ENCODE measurements at places on chromosomes 12 and 14. TPM values are rescaled to one million over a fixed set of nuclear protein-coding genes. Genes with fewer than 3 reads are reported as not detected.

GRCh38 chr12:67520606-67521005 is 127.9 kb upstream of the DYRK2 start:
- no peak for DNase-seq

Gene PMEL
- total RNA-seq, result 0.49 TPM

DNA sequence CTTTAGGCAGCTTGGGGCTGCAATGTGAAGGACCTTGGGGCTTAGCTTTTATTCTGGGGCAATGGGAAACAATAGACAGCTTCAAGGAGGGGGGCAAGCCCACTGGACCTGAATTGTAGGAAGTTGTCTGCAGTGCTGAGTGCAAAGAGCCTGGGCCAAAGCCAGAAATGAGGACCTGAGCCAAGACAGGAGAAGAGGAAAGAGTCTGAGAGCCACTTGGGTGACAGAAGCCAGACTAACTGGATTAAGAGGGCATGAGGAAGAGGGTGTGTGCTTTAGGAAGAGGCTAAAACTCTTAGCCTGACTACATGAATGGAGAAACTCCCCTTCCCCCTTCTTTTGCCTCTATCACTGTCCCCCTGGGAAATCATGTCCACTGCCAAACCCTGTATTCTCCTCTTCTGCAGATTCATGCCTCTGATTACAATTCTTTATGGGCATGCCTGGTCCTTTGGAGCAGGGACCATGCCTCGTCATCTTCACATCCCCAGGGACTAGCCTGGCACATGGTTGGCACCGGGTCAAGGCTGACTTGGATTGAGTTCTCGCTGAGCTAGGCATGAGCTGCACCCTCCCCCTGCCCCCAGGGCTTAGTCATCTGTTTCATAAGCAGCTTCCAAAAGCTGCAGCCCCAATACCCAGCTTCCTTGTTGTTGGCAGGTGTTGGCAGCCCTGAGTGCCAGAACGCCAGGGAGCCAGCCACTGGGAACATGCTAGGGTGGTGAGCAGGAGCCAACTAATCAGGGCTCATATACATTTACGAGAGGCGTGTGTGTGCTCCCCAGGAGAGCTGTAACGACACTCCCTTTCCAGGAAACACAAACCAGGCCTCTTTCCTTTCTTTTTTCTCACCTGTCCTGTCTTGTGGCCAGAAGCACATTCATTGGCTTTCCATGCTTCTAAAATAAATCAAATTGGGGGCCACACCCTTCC is 27.7 kb upstream of the JDP2 start:
- DNase-seq, result peak; percentile 91

Gene PZP
- 0.80 TPM for total RNA-seq

DNA sequence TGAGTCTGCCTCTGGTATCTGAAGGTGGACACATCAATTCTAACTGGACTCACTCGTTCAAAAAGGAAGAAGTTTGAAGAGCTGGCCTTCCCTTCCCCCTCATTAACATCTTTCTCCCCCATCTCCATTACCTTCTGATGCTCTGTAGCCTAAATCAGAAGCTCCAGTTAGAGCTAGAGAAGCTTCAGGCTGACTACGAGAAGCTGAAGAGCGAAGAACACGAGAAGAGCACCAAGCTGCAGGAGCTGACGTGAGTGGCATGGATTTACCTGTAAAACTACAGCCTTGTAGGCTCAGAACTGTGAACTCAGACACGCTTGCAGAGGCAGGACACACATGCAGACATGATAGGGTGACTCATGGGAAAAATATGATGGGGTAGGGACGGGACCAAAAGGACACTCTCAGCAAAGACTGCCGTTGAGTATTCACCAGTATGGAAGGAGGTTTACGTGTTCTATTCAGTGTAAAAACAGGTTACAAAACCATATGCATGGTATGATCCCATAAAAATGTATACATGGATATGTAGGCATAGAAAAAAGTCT is 14.3 kb upstream of the PIP4K2C start:
- DNase-seq, result no peak

DNA sequence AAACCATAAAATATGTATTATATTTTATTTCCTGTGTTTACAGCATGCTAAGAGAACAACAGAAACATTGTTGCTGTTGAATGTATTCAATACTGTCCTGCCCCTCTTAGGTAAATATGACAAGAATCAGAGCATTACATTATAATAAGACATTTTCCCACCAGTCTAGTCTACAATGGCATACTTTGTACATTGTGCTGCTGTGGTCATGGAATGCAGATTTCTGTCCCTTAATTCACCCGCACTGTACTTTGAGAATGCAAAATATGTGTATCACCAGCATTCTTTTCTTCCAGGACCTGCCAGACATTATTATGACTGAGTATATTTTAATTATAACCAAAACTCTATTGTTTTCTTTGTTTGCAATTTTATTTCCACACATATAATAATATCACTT is 16.5 kb upstream of the OR10AD1 start:
- no peak for DNase-seq

Gene C1QL4
- not detected for total RNA-seq

GRCh38 chr12:52417740-52418139 is 11.6 kb upstream of the KRT82 start:
- DNase-seq, result no peak

Gene GALNT6
- total RNA-seq, result 4.0 TPM

DNA sequence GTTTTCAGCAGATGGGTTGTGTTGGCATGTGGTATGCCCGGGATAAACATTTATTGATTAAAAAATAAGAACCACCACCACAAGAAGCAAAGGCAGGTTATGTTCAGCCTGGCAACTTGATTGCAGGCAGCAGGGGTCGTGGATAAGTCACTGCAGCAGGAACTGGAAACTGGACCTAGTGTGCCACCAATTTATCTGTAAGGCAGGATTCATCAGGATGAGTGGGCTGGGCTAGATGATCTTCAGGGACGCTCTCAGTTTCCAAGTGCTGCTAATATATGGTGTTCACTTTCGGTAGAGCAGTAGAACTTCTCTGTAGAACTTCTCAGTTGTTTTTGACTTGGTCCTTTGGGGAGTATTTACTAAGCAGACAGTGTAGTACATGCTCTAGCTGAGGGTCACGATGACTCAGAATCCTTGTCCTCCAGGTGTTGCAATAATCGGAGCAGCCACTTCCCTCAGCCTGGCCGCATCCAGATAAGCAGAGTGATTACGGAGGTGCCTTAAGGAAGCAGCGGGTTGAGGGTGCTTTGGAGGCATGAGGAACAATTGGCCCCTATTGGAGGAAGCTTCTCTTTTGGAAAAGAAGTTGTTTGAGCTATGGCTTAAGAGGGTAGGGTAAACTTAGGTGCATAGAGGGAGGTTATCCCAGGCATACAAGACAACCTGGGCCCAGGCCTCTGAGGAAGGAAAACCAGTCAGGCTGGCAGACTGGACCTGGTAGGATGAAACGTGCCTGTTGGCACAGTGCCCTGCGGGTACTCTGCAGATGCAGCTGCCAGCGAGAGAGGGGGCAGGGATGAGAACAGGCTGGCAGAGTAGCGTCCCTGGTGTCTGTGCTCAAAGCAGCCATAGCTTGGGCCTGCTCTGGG is 104.0 kb downstream of the GPR135 start:
- no peak for DNase-seq

Gene AKAP5
- total RNA-seq, result 0.36 TPM

DNA sequence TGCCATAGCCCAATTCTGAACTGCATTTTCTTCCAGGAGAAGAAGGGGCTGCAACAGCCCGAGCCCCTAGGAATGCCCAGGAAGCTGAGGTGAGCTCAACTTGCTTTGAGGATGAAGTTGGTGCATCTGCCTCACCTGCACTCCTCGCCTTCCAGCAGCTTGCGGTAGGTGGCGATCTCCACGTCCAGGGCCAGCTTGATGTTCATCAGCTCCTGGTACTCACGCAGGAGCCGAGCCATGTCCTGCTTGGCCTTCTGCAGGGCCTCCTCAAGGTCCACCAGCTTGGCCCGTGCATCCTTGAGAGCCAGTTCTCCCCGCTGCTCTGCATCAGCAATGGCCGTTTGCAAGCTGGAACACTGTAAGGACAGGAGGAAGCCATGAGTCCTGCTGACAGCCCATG is 6.0 kb downstream of the KRT75 start:
- no peak for DNase-seq

GRCh38 chr14:20846560-20846959 is 43.9 kb upstream of the RNASE1 start:
- no peak for DNase-seq

DNA sequence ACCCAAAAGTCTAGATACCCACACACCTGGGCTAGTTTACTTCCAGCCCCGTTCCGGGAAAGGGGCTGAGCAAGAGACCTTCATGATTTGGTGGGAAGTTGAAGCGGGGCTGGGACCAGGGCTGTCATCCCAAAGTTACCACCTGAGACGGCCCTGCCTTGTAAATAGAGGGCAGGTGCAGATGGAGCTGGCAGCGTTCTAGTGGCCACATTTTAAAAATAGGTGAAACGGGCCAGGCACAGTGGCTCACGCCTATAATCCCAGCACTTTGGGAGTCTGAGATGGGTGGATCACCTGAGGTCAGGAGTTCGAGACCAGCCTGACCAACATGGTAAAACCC is 43.4 kb downstream of the NFKBIA start:
- no peak for DNase-seq

Gene CATSPERB
- 0.36 TPM for total RNA-seq

Gene ANO4
- 1.7 TPM for total RNA-seq

GRCh38 chr14:104657563-104658324 is 31.7 kb upstream of the INF2 start:
- DNase-seq, result no peak

Gene ZNF705A
- total RNA-seq, result not detected

DNA sequence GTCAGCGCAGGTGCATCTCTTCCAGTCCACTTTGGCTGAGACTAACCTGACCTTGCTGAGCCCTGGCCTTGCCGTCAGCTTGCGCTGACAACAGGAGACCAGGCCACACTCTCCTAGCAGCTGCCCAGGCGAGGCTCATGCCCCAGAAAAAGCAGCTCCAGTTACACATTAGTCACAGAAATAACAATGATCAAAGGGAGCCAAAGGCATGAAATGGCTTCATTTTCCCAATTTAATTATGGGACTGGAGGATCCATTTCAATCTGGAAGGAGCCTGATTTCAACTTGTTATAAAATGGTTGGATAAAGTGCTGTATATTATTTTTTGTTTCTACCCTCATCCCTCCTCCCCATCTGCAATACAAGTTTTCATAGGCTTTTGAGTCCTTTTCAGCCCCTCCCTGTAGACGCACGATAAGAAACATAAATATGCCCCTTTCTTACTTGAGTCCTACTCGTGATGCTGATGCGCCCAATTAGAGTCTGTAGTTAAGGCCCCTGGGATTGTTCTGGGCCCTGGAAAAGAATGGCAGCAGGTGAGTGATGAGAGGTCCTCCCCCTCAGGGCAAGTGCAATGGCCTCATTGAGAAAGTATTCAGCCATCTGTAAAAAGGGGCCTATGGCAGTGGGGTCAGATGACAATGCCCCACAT is 376.0 kb downstream of the C12orf75 start:
- DNase-seq, result no peak

DNA sequence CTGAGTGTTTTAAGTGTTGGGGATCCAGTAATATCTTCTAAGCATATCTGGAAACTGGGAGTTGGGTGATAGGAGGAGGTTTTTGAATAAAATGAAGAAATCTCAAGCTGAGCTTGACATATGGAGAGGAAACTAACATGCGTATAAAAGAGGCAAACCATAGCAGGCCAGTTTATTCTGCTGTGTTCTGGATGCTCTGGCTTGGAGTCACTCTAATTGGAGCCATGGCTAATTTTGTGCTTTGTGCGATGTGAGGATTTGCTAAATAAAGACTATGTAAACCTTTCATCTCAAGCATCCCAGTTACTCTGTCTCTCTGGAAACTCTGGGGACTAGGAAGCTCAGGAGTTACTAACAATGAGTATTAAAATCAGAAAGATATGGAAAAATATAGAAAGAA is 66.5 kb downstream of the ATF7IP start:
- DNase-seq, result no peak

DNA sequence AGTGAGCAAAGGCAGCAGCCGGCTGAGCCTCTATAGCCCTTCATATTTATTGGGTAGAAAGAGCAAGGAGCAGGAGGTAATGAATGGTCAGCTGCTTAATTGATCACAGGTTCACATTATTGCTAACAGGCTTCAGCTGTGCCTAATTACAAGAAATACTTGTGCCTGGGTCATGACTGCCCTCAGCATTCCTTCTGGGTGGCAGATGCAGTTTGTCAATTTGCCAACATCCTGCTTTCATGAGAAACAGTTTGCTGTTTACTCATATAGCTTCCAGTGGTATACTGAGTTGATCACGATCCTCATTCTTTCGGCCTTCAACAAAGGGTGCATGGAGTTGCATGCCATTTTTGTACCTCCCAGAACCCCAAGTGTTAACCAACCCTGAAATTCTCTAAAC is 81.0 kb upstream of the PLEKHG7 start:
- DNase-seq, result no peak

- no peak for DNase-seq
Observed at GRCh38 chr12:83769151-83769550, 1082.4 kb downstream of the TMTC2 start.

Gene ABCC9
- 45.6 TPM for total RNA-seq

GRCh38 chr14:71270111-71270510 is 362.9 kb downstream of the PCNX1 start:
- no peak for DNase-seq

DNA sequence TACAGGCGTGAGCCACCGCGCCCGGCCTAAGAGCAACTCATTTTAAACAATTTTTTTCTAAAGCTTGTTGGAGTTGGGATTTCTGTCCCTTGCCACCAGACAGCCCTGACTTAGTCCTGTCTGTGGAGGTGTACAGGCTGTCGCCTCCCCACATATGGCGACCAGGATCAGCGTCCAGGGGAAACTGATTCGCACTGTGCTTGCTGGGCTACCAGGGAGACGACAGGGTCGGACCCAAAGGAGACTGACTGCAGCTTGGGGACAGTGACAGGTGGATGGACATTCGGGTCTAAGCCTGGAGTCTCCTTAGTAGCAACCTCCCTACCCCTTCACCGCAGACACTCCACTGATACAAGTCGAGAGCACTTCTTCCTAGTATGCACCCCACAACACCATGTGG is 40.3 kb downstream of the TRAFD1 start:
- peak; percentile 34 for DNase-seq

DNA sequence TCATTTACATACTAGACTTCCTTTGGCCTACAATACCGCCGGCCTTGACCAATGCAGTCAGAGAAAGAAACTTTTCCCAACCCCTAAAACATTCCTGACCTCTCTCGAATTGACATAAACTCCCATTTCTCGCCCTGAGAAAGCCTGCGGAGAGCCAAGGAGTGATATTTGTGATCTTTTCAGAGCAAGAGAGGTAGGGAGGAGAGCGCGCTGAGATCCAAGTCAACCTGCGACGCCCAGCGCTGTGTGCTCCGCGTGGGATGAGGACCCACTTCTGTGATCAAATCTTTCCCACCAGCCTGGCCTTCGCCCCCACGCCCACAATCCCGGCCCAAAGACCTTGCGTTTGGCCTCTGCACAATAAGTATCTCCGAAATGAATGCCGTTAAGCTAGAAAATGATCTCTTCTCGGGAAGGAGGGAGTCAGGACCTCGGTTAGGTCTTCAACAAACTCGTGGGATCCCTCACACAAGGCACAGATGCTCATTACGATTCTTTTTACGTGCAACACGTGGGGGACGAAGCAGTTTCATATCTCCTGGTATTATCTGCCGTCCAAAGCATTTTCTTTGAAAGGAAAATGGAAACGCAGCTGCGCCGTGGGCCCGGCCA is 6.3 kb upstream of the NPAS3 start:
- DNase-seq, result no peak

GRCh38 chr12:49962861-49963765 is 1.4 kb downstream of the AQP5 start:
- DNase-seq, result peak; percentile 72

- peak; percentile 66 for DNase-seq
Observed at GRCh38 chr14:59507063-59507751, 22.9 kb downstream of the JKAMP start.

Gene KRT2
- not detected for total RNA-seq

- no peak for DNase-seq
Observed at GRCh38 chr12:34300376-34301250, 278.3 kb downstream of the ALG10 start.

Gene CSRNP2
- total RNA-seq, result 38.4 TPM

Gene MYF6
- not detected for total RNA-seq
